ENCODE measurements at places on chromosomes 11 and 22. TPM values are rescaled to one million over a fixed set of nuclear protein-coding genes. Genes with fewer than 3 reads are reported as not detected.
A peak's percentile ranks its signal among the peaks of the same experiment; 100 is the strongest.

GRCh38 chr11:18429332-18429731, 17.2 kb downstream of the LDHC start:
- no peak for DNase-seq

- peak; percentile 16 for DNase-seq
These were observed at the start of gene VSTM5 for GRCh38 chr11:93850594-93851018. Gene VSTM5, minus strand, starts transcription at chr11:93850618. Its CDS starts 116 bp downstream, at chr11:93850502.

DNA sequence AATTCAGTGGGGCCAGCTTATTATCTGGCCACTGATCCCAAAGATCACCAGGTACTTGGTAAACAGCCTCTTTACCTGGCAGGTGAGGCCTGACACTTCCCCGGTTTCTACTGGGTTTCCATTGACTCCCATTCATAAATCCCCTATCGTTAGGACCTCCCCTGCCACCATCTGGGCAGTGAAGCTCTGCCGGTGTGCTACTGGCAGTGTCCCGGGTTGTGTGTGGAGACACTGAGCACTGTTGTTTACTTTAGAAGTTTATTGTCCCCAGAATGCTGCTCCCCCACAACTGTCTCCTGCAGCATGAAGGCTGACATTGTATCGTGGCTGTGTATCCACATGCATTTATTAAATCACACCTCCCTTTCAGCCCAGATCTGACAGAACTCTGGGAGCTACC, 142.7 kb downstream of the WNT7B start:
- DNase-seq, result no peak

DNA sequence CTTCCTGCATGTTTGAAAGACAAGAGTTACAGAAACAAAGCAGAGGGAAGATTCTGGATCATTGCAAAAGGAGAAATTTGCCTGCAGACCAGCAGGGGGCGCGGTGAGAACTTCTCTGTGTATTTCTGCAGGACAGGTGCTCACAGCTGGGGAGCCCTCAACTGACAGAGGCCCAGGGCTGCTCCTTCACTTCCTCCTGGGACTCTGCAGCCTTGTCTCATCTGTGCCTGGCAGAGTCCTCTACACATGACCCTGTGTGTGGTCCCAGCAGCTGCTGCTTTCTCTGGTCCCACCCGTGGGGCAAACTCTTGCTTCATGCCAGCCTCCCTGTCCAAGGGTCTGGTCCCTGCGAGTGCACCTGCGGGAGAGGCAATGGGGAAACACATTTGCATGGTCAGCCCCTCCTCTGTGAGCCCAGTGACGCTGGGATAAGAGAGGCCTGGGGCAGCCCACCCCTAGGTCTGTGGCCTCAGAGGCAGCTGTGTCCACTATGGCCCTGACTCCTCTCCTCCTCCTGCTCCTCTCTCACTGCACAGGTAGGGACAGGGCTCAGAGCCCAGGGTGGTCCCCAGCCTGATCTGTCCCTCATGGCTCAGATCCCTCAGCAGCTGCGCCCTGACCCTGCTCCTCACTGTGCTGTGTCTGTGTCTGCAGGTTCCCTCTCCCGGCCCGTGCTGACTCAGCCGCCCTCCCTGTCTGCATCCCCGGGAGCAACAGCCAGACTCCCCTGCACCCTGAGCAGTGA, 43.2 kb upstream of the VPREB1 start:
- peak; percentile 19 for DNase-seq

DNA sequence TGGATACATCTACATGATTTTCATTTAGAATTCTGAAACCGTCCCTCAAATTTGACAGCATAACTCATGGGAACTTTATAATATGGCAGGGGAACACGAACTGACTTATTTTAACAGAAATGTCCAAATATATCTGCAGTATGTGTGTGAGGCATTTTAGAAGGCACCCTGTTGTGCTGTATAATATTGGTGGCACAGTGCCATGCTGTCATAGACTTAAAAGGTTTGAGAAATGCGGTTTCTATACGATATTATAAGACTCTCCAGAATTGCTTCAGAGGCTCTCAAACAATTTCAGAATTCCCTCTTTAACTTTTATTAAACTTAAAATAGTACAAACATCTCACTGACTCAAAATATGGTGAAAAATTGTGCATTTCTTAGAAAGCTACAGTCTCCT, 181.6 kb downstream of the MSANTD4 start:
- no peak for DNase-seq

The OR5T3 gene
- not detected for total RNA-seq

DNA sequence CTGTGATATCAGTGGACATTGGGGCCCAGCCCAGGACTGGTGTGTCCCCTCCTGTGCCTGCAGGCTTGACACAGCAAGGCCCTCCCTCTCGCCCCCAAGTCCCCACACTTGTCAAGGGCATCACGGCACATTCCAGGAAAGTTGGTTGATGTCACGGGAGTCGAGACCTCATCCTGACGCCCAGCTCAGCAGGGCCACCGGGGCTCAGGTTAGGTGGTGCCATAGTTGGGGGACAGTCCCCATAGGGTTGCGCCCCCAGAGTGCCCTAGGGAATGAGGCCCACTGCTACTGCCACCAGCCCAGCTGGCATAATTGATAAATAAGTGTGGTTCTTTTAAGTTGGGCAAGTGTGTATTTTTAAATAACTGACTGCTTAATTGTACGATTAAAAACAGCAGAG, 28.3 kb upstream of the GRAMD4 start:
- DNase-seq, result no peak

DNA sequence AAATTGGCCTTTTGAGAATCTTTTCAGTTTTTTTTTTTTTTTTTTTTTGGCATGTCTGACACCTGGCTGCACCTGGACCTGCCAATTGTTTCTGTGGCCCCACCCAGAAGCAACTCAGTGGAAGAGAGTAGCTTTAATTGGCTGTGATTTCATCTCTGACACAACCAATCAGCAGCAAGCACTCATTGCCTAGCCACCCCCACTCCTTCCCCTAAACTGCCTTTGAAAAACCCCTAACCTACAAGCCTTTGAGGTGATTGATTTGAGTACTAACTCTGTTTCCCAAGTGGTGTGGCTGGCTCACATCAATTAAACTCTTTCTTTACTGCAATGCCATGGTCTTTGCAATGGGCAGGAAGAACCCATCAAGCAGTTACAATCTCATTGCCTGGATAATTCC, 98.2 kb upstream of the CHORDC1 start:
- DNase-seq, result no peak

The CKAP5 gene
- total RNA-seq, result 89.8 TPM

- no peak for DNase-seq
These were observed 6.0 kb upstream of the OR10A2 start for GRCh38 chr11:6856871-6857270.

The PNPLA3 gene
- total RNA-seq, result 3.8 TPM

DNA sequence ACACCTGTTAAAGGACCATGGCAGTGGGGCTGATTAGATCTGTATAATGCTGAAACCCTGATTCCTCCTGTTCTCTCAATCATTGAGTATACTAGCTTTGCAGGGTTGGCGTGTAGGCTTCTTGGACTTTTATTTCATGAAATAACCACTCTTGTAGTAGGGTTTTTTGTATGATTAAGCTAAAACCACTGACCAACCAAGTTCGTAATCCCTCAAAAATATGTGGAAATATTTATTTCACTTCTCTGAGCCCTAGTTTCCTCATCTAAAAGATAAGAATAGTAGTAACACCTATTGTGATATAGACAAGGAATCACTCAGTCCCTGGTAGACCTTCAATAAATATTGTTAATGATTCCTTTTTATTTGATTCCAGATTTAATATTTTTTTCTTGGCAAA, 4.2 kb downstream of the API5 start:
- no peak for DNase-seq

Measured in G401 (cell line).